ENCODE measurements at places on chromosomes 7 and 10.

DNA sequence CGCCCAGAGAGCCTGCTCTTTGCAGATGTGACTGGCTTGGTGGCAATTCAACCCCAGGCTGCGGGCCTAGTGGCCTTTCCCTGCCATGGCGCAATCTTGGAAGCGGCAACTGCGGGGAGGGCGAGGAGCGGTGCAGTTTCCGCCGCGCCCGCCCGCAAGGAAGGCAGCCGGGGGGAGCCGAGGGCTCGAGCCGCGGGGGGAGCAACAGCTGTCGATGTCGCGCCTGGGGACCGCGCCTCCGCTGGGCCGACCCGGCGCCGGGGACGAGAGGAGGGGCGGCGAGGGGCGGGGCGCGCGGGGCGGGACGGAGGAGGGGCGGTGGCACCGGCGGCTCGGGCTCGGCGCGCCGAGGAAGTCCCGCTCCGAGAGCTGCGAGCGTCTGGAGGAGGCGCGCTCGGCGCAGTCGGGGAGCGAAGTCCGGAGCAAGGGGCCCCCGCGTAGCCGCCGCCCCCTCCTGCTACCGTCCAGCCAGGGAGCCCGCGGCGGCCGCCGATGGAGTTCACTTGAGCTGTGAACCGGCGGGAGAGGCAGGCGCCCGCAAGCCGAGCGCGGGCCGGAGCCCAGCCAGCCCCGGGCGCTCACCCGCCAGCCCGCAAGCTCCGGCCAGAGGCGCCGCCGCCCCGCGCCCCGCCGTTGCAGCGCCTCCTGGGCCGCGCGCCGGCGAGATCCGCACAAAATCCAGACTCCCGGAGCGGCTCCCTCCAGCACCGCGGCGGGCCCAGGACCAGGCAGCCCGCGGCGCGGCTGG, 438.1 kb upstream of the GALNT17 start:
- DNase-seq = peak; percentile 27

GRCh38 chr7:60017-60675, 132.2 kb upstream of the FAM20C start:
- DNase-seq = no peak

DNA sequence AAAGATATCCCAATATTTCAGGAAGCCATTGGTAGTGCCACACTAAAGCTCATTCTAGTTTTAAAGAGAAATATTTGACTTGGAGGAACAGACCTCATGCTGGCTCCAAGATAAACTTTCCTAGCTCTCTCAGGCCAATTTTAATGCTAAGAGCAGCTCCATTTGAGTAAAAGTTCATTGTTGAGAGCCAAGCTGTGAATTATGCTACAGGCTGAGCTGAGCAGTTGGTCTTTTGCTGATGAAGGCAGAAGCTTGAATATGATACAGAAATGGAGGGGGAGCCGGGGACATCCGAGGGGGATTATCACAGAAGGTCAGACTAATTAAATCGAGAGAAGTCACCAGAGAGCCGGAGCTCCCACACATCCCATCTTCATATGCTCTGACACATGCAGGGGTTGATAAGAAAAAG, 175.7 kb upstream of the AUTS2 start:
- DNase-seq = no peak

GRCh38 chr10:12796401-12797160, 204.9 kb downstream of the CCDC3 start:
- DNase-seq = no peak

DNA sequence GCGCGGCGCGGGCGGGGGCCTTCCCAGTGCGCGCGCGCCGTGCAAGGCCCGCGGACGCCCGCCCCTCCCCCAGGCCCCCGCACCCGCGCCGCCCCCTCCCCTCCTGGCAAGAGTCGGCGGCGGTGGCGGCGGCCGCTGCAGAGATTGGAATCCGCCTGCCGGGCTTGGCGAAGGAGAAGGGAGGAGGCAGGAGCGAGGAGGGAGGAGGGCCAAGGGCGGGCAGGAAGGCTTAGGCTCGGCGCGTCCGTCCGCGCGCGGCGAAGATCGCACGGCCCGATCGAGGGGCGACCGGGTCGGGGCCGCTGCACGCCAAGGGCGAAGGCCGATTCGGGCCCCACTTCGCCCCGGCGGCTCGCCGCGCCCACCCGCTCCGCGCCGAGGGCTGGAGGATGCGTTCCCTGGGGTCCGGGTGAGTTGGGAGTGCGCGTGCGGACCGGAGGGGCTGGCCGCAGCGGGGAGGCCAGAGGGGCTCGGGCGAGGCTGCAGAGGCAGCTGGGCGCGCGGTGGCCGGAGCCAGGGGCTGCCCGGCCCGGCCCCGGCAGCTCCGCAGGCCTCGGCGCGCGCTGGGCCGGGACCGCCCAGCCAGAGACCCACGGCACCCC, at the start of gene BMPR1A:
Gene BMPR1A, plus strand, starts transcription at position 109 of the 602 bp plus-strand sequence. CDS start 119,400 bp downstream, outside the sequence.
- DNase-seq = no peak

DNA sequence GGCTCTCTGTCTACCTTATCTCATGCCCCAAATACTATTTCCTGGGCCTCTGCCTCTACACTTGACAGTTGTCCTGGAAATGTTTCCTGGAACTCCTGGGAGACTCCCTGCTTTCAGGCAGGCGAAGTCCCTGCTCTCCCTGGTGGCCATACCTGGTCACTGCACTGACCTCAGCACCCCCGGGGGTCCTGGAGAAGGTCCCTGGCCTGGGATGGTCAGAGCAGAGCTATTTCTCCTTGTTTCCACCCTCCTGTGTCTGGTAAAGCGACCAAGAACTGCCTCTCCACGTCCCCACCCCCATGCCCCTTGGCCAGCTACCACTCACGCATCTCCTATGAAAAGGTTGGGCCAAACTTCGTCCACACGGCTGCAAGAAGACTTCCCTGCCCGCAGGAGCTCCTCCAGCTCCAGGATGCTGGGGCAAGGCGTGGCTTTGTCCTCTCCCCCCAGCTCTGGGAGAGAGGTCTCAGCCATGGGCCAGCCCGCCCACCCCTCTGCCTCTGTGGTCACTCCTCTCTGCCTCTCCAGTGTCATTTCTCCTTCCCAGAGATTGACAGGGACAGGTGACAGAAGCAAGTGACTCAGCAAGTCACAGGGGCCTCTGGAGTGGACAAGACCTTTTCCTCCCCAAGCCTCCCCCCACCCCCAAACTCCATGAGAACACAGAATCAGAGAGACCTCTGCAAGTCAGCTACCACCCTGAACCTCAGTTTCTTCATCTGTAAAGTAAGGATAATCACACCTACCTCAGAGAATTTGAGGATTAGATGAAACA, 2.6 kb upstream of the SAMD8 start:
- DNase-seq = no peak

DNA sequence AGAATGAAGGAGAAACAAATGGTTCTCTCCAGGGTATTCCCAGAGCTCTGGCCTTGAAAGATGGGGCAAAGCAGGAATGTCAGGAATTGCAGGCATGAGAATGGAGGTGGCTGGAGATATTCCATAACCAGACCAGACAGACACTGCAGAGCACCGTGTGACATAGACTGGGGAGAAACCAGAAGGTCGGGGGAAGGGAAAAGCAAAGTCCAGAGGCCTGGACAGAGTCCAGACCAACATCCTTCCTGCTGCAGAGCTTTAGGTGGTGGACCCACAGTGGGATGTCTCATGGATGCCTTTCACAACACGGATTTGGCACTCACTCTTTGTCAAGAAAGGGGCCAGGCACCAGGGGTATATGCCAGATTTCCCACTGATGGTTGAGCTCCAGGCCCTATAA, 177.2 kb upstream of the INHBA start:
- DNase-seq = no peak

DNA sequence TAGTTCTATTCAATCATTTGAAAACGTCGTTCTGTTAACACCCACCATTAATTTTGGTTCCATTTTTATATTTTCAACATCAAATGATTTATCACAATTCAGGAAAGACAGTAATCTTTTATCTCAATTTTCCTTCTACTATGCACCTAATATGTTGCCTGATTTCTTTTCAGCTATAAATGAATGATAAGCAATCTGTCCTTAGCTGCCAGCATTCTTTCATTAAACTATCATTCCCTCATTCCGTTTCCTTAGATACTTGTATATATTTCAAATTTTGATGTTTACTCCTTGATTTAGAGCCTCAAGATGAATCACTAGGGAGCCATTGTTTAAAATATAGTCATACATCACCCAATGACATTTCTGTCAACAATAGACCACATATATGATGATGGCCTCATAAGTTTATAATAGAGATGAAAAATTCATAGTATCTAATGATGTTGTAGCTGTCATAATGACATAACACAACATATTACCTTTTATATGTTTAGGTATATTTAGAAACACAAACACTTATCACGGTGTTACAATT, 661.7 kb downstream of the IPMK start:
- DNase-seq = no peak

DNA sequence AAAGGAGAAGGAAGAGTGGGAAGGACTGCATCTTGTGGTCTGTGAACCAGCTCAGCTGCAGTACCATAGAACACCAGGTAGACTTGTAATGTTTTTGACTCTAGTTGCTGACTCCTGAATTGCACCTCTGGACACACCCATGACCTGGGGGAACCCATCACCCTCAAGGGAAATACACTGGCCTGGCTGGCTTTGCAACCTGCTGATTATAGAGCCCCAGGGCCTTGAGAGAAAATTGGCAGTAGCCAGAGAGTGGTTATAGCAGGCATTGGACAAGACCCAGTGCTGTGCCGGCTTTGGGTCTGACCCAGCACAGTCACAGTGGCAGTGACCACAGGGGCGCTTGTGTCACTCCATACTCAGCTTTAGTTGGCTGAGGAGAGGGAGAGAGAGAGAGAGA, 902.3 kb downstream of the GRID1 start:
- DNase-seq = no peak

Measured in activated T-cell treated with anti-CD3 and anti-CD28 coated beads for 1 hour (primary cell).